ENCODE measurements at places on chromosomes 3 and 15.

DNA sequence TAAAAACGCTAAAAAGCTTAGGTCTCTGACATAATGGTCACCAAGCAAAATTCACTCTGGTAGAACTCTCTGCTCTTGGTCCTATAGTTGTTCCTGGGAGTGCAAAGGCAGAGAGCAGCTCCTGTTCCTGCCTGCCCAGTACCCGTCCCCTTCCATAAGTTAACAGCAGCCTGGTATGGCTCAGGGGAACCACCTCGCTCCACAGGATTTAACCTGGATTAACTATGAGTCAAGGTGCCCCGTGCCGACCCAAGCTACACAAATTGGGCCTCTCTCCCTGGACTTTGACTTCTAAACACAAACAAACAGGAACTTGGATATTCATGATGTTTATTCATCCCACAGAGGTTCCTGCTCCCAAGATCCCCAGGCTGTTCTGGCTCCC, 32.1 kb downstream of the SCAP start:
- DNase-seq: no peak

DNA sequence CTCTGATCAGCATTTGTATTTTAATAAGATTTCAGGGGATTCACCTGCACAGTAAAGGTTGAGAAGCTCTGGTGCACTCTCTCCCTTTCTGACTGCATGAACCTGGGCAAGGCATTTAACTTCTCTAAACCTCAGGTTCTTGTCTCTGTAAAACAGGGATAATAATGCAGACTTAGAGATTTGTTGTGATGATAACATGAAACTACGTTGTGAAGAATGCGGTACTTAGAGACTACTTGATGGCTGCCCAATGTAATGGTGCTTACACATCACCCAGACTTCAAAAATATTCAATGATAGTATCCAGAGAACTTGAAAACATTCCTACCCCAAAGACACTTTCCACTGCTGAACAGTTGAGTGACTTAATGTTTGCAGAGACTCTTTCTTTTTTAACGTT, 19.8 kb upstream of the TNFSF10 start:
- no peak for DNase-seq

- no peak for DNase-seq
Measured at GRCh38 chr3:36591959-36592358, 172.4 kb downstream of the DCLK3 start.

DNA sequence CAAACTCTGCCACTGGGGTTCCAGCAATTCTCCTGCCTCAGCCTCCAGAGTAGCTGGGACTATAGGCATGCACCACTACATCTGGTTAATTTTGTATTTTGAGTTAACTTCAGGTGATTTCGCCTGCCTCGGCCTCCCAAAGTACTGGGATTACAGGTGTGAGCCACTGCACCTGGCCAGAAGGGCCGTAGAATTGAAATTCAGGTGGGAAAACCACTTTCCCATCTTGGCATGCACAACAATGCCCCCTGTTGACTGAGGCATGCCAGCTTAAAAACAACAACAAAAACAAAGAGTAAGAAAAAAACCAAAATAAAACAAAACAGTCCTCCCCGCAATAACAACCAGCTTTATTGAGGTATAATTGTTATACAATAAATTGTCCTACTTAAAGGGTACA, 32.6 kb upstream of the RAB11A start:
- no peak for DNase-seq

DNA sequence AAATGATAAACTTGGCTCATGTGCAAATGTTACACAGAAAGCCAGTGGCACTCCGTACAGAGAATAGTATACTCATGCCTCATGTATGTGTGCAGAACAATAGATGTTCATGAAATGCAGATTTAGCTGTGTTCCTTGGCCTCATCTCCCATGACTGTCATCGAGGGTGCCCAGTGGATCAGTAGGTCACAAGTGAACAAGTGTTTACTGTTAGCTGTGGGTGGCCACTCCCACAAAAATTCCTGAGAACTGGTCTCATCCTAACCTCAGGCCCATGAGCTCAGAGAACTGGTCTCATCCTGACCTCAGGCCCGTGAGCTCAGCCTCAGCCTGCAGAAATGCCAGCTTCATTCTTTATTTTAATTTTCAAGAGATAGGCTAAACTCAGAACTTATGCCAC, 124.1 kb downstream of the GADL1 start:
- DNase-seq: no peak

Data from cerebellar nuclear complex (tissue), 1 donor.